ENCODE measurements at places on chromosomes 2 and 18.

GRCh38 chr2:66489436-66489835 is 54.5 kb downstream of the MEIS1 start:
- no peak for DNase-seq

DNA sequence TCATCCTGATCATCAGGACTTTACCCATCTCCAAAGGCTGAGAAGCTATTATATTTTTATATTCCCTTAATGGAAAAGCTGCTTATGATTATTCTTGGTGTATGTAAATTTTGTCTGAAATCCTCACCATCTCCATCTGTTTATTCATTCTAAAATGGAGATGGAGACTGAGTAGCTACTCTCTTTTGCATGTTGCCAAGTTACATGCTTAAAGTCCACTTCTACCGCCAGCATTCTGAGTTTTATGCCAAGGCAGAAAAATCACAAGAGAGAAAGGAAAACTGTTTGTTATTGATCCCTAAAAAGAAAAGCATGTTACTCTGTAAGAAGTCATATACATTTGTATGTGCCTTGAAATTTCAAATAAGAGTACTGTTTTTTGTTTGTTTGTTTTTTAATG is 94.4 kb upstream of the NOSTRIN start:
- DNase-seq, result no peak

DNA sequence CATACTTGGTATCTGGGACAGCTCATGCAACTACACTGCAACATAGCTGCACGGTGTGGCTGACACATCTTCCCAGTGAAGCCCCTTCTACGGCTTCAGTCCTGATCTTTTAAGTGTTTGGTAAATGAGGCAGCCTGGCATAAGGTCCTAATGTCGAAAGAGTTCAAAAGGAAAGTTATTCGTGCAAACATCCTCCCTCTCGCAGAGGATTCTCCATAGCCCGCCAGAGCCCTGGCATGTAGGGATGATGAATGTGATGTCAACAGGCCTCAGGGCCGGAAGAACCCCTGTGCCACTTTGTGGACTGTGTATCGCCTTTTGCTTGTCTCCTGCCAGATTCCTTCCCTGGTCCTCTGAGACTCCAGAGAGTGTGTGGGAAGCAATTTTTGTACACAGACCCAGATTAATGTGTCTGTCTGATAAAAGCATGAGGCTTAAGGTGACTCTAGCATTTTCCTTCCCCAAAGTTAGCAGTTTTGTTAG is 88.5 kb downstream of the SOCS6 start:
- DNase-seq, result no peak

DNA sequence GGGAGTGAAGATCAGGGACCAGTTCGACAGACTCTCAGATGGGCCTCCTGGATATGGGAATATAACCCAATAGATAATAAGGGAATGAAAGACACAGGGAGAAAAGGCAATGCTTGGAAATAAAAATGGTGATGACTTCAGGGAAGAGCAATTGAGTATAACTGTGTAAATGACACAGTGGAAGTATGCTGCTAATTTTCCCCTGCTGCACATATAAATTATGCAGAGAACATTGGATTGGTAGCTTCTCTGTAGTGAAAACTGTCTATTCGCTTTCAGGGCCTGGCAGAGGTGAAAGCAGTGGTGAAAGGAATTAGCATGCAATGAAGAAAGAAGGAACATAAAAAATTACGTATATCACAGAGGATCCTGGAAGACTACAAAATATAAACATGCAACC is 398.2 kb upstream of the CDH2 start:
- DNase-seq, result no peak

DNA sequence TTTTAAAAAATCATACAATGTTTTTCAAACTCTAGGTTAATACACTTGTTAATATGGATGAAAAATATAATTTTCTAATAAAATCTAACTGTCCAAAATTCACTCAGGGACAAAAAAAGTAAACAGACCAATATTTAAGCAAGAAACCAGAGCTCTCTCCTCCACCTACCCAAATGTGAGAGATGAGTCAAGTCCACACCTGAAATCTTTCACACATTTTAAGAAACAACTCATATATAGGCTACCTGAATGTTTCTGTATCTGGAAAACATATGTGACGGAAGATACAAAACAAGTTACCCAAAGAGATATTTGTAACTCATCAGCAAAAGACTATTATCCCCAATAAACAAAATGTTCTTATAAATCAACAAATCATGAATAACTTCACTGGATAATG is 20.2 kb downstream of the ZNF516 start:
- DNase-seq, result no peak

GRCh38 chr2:102336502-102336945 is 19.1 kb upstream of the IL18R1 start:
- no peak for DNase-seq

DNA sequence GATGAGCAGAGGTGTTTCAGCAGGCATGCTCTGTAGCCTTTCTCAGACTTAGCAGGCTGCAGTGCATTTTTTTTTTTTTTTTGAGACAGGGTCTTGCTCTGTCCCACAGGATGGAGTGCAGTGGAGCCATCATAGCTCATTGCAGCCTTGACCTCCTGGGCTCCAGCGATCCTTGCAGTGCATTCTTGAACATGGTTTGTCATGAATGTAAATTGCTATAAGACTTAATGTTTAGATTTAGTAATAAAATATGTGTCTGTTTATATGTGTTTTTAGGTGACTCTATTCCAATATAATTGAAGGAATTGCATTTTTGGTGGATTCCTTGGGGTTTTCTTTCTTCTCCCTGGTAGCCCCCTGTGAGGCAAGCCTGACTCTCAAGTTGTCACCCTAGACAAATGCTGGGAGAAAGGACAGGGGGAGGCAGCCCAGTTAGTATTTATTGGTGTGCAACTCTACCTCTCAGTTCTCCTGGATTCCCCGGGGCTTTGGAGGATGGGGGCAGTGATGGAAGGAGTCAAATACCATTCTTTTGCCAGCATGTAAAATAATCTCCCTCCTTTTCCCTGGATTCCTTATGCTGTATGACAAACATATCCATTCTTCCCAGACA is 22.7 kb downstream of the LYPD6B start:
- DNase-seq, result no peak

DNA sequence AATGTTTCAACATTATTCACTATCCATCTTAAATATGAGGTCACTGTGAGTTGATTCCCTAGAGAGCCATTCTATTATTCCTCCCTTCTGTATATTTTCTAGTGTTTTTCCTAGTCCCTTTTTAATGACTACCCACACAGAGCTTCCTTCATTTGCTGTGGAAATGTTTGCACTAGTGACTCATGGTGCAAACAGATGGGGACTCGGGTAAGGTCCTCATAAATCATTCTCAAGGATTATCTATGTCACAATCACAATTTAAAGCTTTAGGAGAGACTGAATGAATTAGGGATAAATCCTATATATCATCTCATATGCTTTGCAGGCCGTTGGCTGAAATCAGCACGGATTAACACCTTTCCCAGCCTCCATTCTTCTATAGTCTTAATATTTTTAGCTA is 159.6 kb downstream of the DCC start:
- no peak for DNase-seq

DNA sequence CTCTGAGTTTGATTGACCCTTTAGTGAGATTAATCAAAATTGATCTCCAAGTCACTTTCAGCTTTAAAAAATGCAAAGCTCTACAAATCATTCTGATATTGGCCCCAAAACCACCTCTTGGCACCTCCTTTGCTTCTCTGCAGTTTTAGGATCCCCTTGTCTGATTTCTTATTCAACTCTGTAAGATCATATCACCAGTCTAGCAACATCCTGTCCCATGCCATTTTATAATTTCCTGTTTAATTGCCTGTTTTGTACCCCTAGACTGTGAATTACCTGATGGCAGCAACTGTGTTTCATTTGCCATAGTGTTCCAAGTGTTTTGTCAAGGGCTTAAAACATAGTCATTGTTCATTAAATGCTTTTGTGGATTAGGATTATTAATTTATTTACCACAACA is 406.3 kb upstream of the TRIB2 start:
- no peak for DNase-seq

GRCh38 chr2:126359494-126359893 is 296.5 kb upstream of the GYPC start:
- DNase-seq, result no peak

DNA sequence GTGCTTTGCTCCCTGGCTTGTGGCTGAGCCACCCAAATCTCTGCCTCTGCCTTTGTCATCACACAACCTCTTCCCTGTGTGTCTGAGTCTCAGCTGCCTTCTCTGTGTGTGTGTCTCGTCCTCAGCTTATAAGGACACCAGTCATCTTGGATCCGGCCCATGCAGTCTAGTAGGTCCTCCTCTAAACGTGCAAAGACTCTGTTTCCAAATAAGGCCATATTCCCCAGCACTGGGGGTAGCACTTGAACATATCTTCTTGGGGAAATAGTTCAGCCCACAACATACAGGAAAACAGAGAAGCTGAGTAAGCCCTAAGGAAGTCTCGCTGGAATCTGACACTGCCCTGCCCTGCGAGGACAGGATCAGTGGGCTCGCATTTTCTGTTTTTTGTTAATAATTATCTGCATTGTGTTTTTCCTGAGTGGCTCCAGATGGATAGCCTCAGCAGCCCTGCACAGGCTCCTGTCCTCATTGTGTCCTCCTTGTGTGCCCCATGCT is 42.1 kb downstream of the MTCL1 start:
- peak; percentile 83 for DNase-seq

- DNase-seq, result no peak
Measured at GRCh38 chr2:145715601-145716000, 1195.7 kb upstream of the ZEB2 start.

DNA sequence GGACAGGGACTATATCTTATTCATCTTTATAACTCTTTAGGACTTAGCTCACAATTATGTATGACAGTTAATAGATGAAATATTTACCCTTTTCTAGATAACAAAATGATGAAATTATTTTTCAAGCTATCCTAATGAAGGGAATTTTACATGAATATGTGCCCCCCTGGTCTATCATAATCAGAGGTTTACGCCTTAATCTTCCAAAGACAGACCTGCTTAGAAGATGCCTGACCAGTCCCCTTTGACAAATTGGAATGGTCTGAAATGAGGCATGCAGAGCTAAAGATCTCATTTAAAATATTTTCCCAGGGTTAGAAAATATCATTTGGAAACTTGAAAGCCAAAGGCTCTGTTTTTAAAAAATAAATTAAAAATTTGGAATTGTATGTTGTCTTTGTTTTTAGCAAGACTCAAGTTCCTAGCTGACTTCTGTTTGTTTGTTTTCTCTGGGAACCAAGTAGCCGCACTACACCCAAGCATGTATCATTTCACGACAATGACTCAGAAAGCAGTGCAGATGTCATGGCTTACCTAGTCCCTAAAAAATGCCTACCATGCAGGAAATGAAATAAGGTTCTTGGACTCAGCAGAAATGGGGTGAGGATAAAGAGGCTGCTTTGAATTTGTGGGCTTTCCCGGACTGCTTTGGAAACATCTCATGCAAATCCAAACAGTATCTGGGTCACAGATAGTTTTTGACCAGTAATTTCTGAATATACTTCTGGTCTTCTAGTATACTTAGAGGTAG is 162.1 kb downstream of the ZEB2 start:
- peak; percentile 92 for DNase-seq

DNA sequence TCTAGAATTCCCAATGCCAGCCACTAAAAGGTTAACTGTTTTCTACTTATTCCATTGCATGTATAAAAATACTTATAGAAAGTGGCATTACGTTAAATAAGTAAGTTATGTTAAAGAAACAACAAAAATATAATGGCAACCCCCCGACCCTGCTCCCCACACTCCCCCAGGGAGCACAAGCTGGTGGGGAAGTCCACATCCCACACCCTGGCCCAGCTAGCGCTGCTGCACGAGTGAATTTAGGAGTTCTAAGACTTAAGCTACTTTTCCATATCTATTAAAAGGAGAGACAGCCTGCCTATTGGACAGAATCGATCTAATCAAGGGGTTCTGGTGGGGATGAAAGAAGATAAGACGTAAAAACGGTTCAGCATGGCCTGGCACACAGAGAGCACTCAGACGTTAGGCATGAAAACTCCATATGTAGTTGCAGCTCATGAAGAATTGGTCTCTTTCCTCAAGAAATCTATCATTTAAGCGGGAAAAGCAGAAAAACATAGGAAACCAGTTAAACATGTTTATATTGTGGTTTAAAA is 16.6 kb downstream of the HJURP start:
- DNase-seq, result no peak

DNA sequence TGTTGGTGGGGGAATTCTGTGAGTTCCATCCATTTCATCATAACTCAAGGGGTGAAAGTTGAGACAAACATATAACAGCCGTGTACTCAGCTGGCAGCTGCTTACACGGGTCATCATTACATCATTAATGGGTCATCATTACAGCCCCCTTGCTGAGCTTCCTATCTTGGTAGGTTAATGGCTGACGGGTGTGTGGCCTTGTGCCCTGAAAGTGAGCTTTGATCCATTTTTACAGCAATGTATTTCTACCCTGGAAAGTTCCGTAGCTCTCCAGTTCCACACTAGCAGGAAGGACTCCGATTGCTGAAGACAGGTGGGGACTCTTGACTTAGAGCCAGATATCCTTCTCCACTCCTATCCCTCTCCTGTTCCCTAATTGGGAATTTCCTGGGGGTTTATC is 105.2 kb upstream of the DLX2 start:
- DNase-seq, result no peak

DNA sequence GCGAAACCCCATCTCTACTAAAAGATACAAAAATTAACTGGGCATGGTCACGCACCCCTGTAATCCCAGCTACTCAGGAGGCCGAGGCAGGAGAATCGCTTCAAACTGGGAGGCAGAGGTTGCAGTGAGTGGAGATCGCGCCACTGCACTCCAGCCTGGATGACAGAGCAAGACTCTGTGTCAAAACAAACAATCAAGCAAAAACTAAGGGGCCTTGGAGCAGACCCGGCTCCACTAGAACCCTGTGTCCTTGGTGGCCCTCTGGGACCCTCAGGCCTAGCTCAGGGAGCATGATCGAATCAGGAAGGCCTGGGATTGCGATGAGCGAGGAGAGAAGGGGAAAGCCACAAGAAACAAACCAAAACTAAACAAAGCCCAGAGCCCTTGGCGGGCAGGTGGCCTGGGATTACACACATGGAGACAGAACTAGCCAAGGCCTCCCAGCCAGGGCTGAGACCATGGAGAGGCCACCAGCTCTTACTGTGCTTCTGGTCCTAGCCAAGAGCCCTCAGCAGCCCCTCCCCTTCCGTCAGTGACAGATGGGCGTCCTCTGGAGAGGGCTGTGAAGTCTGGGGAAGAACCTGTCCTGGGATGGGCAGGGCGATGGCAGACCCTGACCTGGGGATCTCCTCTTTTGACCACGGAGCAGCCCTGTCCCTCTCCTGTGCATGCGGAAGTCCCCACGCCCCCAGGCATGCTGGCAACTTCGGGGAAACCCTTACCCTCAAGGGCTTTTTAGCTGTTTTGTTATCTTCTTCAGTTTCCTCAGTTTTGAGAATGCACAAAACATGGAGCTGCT is 27.4 kb upstream of the CATIP start:
- no peak for DNase-seq
